ENCODE measurements at places on chromosomes 5 and 9.

- no peak for DNase-seq
These were observed 39.1 kb upstream of the CTNNAL1 start for GRCh38 chr9:109052416-109052815.

GRCh38 chr5:179680780-179681401, at the start of gene CBY3:
TSS of gene CBY3 (minus strand) at chr5:179681034. CDS start at chr5:179680918, 116 bp downstream.
- no peak for DNase-seq

DNA sequence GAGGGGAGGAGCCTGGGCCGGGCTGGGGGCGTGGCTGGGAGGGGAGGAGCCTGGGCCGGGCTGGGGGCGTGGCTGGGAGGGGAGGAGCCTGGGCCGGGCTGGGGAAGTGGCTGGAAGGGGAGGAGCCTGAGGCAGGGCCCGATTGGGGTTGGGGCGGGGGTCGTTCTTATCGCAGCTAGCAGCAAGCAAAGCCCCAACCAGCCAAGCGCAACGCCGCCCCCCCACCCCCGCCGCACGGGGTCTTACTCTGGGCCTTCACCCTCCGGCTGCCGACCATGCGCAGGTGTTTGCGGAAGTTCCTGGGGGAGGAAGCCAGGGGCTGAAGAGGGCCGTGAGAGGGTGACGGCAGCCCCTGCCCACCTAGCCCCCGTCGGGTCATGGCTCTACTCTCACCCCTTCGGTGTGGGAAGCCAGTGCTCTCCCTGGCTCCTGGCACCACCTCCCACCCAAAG, 5.0 kb downstream of the NSMF start:
- DNase-seq = no peak

GRCh38 chr9:2624051-2624682, 2.6 kb downstream of the VLDLR start:
- DNase-seq = no peak

DNA sequence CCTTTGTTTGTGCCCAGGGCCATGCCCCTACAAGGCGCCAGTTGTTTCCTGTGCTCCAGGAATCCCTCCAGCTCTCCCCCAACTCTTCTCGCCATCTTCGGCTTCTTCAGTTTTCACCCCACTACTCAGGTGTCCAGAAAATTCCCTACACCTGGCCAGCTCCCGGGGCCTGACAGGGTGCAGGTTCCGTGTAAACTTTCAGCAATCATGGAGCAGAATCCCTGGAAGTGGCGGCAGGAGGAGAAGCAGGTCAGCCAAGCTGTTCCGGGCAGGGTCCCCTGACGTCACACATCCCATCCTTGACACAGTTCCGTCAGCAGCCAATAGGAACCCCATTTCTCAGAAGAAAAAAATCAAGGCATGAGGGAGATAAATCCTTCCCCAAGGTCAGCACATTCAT, 12.2 kb upstream of the ADGRD2 start:
- no peak for DNase-seq

DNA sequence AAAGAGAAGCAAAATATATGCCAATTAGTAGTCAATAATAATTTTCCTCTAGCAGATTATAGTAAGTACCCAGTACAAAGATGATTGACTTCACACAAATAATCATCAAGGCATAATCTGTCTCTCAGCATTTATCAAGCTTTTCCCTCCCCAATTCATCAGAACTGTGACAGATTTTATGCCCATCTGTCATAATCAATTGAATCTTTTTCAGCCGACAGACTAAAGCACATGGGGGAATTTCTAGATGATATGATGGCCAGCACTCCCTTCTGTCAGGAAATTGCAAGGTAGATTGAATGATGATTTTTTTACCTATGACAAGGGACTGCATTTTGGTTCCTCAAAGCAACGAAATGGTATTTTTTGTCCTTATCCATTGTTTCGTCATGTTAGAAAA, 227.1 kb upstream of the CYLC2 start:
- DNase-seq = no peak

GRCh38 chr5:151179489-151179840, 21.9 kb upstream of the ANXA6 start:
- DNase-seq = no peak

GRCh38 chr5:127878174-127878750, 175.1 kb downstream of the CCDC192 start:
- no peak for DNase-seq

GRCh38 chr5:150033334-150033733, 32.8 kb downstream of the HMGXB3 start:
- no peak for DNase-seq

- no peak for DNase-seq
These were observed 3.1 kb downstream of the PTRH1 start for GRCh38 chr9:127712371-127712770.

GRCh38 chr5:102119252-102119651, 176.8 kb downstream of the SLCO4C1 start:
- DNase-seq = no peak

DNA sequence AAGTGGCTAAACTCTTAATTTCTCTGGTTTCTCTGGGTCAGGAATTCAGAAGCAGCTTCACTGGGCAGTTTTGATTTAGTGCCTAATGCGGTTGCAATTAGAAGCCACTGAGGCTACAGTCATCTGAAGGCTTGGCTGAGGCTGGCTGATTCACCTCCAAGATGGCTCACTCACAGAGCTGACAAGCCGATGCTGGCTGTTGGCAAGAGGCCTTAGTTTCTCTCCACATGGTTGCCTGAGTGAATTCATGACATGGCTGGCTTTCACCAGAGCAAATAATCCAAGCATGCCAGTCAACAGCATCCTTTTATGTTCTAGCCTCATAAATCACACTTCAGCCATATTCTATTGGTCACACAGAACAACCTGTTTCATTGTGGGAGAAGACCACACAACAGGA, 2.8 kb upstream of the CDK7 start:
- DNase-seq = peak; percentile 53

DNA sequence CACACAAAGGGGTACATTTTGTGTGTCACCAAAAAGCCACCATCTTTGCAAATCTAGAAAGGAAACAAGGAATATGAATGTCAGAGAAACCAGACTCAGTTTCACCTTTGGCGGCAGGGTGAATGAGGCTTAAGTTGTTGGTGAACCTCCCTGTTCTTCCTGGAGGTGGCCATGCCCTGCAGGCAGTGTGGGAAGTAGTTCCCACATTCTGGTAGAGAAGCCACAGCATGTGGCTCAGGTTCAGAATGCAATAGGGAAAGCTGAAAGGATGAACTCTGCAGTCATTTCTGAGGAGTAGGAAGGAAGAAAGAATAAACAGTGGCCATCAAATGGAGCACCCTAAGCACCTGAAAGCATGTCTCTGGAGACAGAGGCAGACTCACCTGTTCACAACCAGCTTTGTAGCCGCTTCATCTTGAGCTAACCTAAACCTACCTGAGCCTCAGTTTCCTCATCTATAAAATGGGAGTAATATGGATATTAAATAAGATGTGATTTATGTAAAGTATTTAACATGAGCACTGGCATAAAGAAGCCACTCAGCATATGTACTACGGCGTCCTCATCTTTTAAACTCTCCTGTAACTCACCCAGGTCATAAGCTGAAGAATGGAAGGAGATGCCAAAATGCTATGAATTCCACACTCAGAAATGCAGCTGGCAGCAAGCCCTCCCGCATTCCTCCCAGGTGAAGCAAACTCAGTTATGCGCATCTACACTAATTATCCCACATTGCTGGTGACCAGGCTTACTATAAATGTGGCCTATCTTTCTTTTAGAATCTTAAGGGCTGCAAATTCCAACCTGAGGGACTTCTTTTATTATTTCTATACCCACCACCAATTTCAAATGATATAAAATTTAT, 86.0 kb downstream of the ZNF608 start:
- DNase-seq = no peak

DNA sequence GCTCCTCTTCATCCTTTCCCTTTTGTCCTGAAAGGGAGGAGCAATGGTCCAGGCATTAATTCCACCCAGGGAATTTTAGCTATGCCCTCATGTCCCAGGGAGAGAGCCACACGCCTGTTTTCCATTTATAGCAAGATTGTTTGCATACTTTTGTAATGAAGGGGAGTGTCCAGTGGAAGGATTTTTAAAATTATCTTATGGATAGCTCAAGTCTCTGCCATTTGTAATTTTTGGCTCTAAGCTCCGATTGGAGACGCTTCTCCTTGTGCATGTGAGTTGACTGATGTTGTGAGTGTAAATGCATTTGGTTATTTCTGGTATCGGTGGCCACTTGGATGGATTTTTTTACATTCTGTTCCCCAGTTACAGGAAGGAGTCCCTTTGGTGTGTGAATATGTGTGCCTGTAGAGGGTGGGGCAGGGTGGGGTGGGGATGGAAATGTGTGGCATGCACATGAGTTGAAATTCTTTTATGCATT, 7.2 kb upstream of the RPL26L1 start:
- DNase-seq = no peak

- DNase-seq = no peak
These were observed 351.5 kb upstream of the KLF4 start for GRCh38 chr9:107841076-107841475.

- no peak for DNase-seq
These were observed 4.0 kb upstream of the PLAC8L1 start for GRCh38 chr5:146109379-146109778.

DNA sequence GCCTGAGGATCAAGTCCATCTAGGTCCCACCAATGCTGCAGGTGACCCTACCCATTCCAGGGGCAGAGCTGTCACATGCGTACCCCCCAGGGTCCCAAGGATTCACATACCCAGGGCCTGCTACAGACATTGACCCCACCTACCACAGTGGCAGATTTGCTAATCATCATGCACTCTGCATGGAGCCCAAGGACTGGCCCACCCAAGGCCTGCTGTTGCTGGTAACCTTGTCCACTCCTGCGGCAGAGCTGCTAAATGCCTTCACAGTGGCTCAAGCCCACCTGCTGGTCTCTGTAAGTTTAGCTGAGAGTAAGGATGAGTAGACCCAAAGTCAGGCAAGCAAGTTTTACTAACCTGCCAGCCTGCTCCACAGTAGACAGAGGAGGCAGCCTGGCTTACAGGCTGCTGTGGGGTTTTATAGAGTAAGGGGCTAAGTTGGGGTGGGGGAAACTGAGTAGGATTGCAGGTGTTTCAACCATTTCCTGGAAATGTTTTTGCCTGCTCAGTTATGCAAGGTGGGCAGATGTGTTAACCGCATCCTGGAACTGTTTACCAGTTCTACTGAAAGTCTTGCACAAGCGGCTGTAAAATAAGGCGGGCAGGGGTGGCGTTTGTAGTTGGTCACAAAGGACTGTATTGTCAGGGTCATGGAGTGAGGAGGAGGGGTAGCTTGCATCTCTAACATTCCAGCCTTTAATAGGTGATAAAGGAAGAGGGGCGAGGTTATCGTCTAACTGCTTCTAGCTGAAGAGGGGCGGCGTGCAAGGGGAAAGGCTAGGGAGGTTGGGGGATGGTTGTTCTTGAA, 2163.5 kb upstream of the WWC1 start:
- DNase-seq = no peak

DNA sequence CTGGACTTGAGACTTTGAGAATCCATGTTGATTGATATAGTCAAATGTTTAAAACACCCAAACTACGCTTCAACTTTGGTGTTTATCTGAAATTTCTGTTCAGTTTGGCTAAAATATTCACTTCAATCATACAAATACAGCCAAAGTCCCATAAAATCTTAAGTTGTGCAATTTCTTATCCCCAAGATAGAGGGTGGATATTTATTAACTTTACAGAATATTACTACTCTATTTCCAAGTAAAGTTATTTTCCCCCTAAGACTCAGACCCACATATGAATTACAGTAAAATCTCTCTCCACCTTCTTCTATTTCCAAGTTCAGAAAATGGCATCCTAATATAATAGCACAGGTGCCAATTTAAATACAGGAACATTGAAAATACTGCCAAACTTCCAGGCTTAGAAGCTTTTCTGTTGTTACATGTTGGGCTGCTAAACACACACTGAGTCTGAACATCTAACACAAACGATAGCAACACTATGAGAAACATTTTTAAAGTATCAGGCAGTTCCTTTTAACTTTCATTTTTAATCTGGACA, 290.3 kb downstream of the EBF1 start:
- DNase-seq = no peak
